ENCODE measurements at places on chromosomes 16 and 17.
A peak's percentile ranks its signal among the peaks of the same experiment; 100 is the strongest.

DNA sequence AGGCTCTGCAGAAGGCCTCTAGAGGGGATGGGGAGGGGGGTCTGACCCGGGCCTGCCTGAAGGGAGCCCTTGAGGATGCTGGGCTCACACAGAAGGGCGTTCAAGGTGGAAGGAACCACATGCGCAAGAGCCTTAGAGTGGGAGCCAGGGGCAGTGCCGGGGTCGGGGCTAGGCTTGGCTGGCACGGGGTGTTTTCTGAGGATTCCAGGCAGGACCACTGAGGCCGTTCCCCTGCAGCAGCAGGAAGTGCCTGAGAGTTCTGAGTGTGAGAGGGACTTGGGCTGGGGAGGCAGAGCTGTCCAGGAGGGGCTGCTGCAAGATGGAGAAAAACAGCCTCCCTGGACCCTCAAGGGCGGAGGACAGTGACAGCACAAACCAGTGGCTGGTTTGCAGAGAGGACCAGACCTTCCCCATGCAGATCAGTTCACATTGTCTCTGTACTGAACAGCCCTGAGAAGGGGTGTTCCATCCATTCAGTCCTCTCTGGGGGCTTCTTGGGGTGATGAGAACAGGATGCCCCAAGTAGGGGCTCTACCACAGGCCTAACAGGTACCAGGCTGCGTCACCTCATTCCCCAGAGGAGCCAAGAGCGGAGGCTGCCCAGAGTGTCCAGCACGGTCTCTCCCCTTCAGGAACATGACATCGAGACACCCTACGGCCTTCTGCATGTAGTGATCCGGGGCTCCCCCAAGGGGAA is 3.4 kb downstream of the NDRG4 start:
- no peak for DNase-seq

DNA sequence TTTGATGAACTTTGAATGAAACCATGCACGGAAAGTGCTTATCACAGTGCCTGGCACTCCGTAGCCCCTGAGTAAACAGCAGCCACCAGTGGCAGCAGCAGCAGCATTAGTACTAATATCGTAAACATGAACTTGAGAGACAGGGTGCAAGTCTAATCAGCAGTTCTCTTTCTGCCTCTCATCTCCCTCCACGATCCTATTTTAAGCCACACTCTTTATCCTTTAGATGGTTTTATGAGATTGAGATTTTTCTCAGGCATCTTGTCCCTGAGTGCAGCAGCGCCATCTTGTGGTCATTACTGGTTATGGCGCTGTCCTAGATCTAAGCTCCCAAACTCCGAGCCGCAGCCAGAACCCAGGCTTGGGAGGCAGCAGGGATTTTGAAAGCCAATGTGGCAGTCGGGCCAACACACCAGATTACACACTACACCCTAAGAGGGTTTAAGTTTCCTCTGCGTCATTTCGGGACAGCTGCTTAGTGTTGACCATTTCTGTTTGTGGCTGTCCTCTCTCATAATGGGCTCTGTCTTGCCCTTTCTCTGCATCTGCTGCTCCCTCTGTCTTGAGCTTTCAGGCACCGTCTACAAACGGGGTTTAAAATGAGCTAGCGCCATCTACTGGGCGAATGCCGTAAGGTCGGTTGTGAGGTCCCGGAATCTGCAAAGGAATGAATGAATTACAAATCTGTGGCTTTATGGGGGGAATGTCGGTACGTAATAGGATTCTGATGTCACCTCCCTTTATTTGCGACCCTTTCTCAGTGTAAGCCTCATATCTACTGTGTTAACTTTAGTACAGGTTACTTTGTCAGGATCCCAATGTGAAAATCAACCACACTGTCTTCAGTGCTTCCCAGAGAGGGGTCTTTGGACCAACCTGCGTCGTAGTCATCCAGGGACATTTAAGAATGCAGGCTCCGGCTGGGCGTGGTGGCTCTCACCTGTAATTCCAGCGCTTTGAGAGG is 64.5 kb downstream of the CYLD start:
- DNase-seq: peak; percentile 82

DNA sequence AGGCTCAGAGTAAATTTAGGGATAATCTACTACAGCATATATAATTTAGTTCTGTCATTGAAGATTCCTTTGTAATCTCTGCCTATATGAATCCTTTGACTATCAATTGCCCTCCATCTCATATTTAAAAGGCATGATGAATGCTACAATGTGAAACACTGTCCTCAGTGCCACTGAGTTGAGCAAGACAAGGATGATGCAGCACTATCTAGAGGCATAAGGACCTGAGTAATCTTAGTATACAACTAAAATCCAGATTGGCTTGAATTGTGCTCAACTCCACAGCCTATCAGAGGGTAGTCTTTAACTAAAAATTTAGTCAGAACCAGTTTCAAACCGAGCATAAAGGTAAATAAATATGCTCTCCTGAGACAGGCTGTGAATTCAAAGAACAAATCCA is 11.6 kb upstream of the STRADA start:
- peak; percentile 47 for DNase-seq

DNA sequence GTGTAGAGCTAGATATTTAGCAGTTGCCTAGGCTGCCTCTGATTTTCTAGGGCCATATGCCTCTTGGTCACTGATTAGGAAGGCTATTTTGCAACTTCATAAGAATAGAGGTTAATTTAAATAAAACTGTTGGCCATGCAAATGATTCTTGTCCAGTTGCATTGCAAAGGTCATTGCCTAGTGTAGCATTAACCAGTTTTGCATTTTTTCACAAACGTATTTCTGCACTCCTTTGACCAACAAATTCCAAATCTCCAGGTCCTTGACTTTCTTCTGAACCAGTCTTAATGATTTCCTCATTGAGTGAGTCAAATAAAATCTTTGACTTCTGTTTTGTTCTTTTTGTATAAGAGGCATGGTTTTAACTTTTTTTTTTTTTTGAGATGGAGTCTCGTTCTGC is 33.5 kb downstream of the ERCC4 start:
- no peak for DNase-seq

GRCh38 chr17:59111539-59111938 is 4.9 kb upstream of the TRIM37 start:
- no peak for DNase-seq

GRCh38 chr16:680967-681745 is 946 bp downstream of the STUB1 start:
- DNase-seq: peak; percentile 65

DNA sequence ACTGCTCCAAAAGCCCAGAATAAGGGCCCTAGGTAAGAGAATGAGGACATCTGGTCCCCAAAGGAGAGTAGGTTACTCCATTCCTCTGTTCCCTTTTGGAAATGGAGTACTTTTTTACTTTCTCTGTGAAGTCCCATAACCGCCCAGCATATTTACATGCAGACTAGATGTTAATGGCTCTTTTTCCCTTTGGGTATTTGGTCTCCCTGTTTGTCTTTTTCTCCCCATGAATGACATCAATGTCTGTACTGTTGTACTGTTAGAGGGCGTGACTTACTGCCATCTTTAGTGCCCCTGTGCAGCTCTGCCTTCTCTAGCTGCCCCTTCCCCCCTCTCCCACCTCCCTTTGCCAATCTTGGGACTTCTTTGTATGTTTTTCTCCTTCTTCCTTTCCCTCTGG is 19.0 kb downstream of the GPR179 start:
- no peak for DNase-seq

GRCh38 chr16:86886651-86887050 is 308.3 kb downstream of the FOXL1 start:
- DNase-seq: no peak

GRCh38 chr16:22973522-22973921 is 159.6 kb downstream of the HS3ST2 start:
- no peak for DNase-seq

GRCh38 chr17:76948301-76948700 is 80.1 kb downstream of the MGAT5B start:
- DNase-seq: no peak

DNA sequence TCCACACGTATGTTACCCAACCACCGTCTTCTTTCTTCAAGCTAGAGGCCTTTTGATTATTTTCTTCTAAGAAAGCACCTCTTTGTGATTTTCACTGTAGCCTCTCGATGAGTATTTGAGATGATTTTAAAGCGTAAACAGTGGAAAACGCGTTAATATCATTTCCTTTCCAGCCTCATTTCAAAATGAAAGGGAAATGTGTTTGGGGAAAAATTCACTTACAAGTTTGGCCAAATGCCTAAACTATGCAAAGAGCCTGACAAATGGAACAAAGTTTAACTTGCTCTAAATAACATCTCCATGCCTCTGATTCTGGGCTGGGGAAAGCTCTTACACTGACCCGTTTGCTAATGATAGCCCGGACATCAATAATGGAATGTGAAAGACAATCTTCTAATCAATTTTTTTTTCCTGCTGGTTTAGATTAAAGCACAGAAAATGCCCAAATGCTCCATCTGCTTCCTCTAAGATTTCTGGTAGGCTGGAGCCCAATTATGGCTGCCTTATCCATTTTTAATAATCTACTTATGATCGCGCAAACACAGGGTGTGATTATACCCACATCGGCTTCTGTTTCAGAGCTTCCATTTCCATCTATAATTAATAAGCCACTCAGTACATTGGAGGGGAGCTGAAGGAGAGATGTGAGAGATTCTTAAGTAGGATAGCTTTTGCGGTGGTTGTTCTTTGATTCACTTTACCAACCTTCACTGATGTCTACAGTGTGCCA is 43.5 kb downstream of the HS3ST2 start:
- no peak for DNase-seq

DNA sequence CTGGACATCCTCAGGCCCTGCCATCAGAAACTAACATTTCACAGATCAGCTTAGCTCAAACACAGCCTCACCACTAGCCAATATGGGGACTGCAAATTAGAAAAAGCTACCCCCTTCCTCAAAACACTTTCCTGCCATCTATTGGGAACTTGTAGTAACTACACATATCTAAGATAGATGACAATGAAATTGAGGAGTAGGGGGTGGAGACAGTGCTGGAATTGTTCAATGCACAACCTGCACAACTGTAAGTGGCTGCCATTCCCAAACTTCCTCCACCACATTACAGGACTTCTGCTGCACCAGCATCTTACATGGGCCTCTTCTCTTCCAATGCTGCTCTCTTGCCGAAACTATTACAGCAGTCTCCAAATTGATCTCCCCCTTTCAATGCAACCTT is 21.9 kb downstream of the AIPL1 start:
- DNase-seq: peak; percentile 29

DNA sequence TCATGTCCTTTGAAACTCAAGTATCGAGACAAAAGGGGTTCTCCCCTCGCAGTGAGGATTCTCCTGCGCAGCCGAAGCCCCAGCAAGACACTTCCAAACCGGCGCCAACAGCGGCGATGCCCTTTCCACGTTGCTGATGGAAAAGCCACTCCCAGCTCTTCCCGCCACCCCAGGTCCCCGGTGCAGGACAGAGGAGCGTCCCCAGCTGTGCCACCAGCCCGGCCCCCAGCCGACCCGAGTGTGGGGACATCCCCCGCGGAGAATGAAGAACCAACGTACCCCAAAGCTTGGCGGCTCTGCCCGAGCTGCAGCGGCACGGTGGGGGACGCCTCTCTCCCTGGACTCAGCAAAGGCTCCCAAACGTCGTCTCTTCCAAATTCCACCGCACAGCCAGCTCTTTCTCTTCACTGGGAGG is 573 bp downstream of the CHST6 start:
- DNase-seq: no peak

GRCh38 chr17:77076124-77076830 is 64.5 kb upstream of the SEC14L1 start:
- DNase-seq: no peak

GRCh38 chr16:55506708-55507107 is 2.2 kb upstream of the LPCAT2 start:
- no peak for DNase-seq

DNA sequence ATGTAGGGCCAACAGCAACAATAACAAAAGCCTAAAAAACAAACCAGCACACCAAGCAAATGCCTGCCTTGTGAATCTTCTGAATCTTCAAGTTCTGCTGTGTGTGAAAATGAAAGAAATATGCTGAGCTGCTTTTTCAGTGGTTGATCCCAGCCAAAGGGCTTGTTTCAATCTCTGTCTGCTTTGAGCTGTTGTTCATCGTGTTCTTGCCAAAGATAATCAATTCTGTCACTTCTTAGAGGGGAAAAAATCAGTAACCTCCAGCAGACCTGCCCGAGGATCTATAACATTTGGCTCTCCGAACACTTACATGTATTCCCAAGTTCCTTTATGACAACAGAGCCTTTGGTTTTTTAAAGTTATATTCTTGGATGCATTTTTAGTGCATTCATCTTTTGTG is 65.9 kb downstream of the VPS35L start:
- DNase-seq: no peak

- DNase-seq: no peak
Observed at GRCh38 chr16:5467552-5467951, 370.0 kb upstream of the EEF2KMT start.

DNA sequence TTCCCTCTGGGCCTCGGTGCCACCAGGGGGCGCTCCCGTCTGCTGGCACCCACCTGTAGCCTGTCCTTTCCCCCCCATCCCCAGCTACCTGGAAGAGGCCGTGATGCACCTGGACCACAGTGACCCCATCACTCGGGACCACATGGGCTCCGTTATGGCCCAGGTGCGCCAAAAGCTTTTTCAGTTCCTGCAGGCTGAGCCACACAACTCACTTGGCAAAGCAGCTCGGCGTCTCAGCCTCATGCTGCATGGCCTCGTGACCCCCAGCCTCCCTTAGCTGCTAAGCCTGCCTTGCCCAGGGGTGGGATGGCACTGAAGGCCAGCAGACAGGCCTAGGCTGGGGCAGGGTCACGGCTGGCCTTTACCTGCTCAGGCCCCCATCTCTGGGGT is 818 bp upstream of the NRN1L start:
- peak; percentile 26 for DNase-seq

GRCh38 chr16:10817963-10818941 is at the start of gene TVP23A:
Gene TVP23A (minus strand): TSS chr16:10818794. CDS start chr16:10818493, 301 bp downstream.
- no peak for DNase-seq

DNA sequence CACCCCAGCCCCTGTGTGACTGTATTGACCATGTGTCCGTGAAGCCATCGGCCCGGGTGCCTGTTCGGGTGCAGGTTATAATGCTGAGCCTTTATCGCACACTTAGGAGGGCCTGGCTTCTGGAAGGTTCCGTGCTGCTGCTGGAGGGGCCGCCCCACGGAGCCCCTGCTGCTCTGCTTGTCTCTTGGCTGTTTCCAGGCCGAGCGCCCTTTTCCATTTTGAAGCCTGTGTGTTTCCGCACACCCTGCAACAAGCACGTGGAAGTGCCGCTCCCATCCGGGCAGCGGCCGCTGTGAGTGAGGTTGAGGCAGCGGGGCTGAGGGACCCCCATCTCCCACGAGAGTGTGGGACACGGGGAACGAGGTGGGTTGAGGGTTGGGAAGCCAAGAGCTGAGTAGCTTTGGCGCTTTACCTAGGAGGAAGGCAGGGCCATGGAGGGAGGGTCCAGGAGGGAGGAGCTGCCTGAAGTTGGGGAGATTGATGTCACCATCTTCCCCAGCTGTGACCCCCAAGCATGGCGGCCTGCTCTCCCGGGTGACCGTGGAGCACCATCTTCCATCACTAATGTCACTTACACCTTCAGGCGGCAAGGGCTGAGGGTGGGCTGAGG is 200.1 kb upstream of the GSE1 start:
- DNase-seq: no peak

- no peak for DNase-seq
Observed at GRCh38 chr16:3656491-3657468, 2.3 kb downstream of the DNASE1 start.

DNA sequence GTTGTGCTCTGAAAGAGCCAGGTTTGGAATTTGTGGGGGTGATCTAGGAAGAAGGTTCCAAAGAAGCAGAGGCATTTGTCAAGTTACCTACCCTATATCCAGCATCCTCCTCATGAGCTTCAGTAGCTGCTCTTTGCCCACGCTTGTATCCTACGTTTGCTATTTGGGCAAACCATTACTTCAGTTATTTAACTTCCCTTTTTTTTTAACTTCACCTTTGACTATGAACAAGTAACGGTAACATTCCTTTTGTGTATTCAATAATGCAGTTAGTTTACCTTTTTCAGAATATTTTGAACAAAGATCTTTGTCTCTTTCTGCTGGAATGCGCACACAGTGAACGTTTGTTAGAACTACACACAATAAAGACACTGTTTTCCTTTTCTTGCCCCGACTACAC is 41.5 kb downstream of the CYB5B start:
- DNase-seq: no peak
